ENCODE measurements at places on chromosomes 7 and 10. TPM values are rescaled to one million over a fixed set of nuclear protein-coding genes. Genes with fewer than 3 reads are reported as not detected.

DNA sequence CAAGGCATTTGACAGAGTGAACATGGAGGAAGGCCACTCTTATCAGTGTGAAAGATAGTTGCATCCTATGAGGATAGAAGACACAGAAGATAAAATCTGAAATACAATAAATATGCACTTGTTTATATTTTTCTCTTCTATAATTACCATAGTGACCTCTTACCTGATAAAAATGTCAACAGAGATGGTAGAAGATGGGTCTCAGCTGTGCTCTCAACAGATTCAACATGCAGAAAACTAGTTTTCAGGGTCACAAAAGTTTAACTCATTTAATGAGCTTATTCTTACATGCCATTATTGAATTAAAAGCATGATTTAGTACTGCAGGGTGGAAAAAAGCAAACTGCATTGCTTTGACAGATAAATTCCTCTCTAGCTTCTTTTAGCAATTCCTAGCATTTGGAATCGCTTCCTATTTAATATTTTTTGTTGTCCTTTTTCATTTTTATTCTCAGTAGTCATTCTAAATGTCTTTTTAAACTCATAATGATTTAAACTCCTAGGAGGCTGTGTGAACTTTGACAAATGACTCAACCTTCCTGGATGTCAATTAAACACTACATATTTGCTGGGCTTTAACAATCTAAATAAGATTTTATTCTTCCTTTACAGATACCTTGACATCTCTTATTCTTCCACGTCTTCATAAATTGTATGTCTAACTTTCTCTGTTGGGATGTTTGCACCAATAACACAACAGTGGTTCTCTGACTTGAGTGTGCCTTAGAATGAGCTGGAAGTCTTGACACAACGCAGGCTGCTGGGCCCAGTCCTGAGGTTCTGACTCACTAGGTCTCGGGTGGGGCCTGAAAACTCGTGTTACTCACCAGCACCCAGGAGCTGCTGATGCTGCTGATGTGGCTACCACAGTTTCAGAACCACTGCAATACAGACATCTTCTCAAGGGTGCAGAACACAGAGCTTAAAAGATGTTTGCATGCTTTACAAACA is 565.5 kb upstream of the IGFBP3 start:
- peak; percentile 4 for DNase-seq

GRCh38 chr7:51261117-51261835 is 55.3 kb downstream of the COBL start:
- no peak for DNase-seq

DNA sequence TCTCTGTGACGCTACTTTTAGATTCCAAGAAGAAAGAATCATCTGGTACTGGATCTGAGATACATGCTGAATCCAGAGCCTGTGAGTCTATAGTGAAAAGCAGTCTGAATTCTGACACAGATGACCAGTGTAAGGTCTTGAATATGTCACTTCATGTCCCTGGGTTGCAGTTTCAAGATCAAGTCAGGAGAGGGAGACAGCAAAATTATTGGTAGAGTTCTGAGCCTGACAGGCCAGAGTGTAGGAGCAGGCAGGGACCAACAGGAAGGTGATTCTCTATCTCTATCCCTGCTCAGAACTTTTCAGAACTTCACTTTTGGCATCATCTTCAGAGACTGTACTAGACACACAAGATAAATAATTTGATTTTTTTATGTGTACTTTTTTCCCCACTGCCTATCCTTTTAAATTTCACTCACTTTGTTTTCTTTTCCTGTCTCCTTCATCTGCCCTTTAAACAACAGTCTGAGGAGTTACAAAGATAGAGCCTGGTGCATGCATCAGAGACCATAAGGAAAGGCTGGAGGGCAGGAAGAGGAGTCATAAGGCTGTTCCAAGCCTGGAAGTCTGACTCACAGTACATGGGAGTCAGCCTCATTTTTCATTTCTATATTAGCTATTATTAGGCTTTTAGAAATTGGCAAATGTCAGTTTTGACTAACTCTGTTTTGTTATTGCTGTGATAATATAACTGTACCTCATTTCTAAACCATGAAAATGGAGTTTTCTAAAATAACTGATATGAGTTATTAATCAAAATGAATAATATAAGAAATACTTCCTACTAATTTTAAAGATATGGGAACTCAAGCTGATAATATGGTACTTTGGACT is 120.2 kb upstream of the TMEM229A start:
- no peak for DNase-seq

GRCh38 chr7:148882841-148883265 is 1.2 kb downstream of the EZH2 start:
- DNase-seq: no peak

Gene EPDR1
- total RNA-seq: 10.5 TPM

DNA sequence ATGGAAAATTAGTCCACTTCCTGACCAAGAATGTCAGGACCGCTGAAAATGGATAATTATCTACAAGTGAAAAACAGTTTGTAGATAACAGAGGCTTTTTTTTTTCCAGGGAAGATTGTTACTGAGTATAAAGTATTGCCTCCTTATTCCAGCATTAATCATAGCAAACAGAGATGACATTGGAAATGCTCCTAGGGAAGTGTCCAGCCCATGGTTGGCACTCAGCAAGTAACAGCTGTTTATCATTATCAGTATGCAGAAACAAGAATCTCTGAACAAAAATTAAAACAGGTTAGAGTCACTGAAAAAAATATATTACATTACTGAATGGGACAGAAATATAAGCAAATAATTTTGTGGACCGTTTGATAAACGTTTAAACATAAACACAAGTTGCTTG is 14.6 kb downstream of the FGL2 start:
- no peak for DNase-seq

All from left colon (tissue), 2 donors.